ENCODE measurements at places on chromosomes 4 and X. TPM values are rescaled to one million over a fixed set of nuclear protein-coding genes. Genes with fewer than 3 reads are reported as not detected.

Gene GPC4
- total RNA-seq: 0.07 TPM

Gene RASSF6
- under 0.01 TPM for total RNA-seq

Gene KLF3
- total RNA-seq: 45.2 TPM

Gene SGMS2
- total RNA-seq: 98.2 TPM

Gene PCDH19
- total RNA-seq: 1.1 TPM
